ENCODE measurements at places on chromosomes 5 and 9.

GRCh38 chr9:31623511-31623910 is 760.9 kb upstream of the ACO1 start:
- no peak for DNase-seq

DNA sequence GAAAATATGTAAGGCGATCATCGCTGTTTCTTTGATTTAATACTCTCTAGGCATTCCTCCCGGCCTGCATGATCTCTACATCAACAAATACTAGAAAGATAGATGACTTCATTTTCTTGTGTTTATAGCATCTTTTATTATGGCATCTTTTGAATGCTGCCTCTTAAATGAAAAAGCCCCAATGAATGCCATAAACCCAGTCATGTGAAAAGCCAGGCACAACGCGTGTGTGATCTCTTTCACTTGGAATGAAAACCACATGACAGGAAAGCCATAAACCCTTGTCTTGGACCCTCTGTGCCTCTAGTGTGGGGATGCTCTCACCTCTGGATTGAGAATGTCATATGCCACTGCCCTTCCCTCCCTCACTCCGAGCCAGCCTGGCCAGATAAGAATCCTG is 476.2 kb downstream of the SEMA5A start:
- no peak for DNase-seq

DNA sequence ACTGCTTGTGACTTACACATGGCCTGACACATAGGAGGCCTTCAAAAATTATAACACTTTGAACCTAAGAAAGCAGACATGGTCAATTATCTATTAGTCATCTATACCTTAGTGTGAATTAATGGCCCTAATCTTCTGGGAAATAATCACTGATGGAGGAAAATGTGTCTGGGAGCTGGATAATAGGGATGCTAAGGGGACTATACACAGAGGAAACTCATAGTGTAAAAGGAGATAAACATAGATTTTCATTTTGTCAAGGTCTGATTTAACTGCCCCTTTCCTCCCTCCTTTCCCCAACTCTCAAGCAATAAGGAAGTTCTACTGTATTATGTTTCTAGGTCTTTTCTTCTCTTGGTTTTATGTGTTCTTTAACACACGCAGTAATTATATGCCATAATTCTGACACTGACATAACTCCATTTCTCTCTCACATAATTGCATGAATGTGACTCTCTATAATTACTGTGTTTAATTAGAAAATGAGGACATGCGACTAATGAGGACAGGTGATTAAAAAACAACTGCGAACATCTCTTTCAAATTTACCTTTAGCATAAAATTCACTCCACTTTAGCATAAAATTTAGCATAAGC is 18.7 kb upstream of the PRELID2 start:
- DNase-seq = no peak

- DNase-seq = peak; percentile 17
Observed at GRCh38 chr5:80711938-80712337, 57.2 kb upstream of the DHFR start.

- DNase-seq = peak; percentile 45
Observed at GRCh38 chr9:130263601-130264413, 1.8 kb upstream of the HMCN2 start.

- peak; percentile 16 for DNase-seq
Observed at GRCh38 chr5:170429014-170429413, 39.8 kb upstream of the KCNMB1 start.

Data from NB4 (cell line).